Esophagus mucosa (tissue), 1 donor: ENCODE measurements at places on chromosomes 4 and X.

DNA sequence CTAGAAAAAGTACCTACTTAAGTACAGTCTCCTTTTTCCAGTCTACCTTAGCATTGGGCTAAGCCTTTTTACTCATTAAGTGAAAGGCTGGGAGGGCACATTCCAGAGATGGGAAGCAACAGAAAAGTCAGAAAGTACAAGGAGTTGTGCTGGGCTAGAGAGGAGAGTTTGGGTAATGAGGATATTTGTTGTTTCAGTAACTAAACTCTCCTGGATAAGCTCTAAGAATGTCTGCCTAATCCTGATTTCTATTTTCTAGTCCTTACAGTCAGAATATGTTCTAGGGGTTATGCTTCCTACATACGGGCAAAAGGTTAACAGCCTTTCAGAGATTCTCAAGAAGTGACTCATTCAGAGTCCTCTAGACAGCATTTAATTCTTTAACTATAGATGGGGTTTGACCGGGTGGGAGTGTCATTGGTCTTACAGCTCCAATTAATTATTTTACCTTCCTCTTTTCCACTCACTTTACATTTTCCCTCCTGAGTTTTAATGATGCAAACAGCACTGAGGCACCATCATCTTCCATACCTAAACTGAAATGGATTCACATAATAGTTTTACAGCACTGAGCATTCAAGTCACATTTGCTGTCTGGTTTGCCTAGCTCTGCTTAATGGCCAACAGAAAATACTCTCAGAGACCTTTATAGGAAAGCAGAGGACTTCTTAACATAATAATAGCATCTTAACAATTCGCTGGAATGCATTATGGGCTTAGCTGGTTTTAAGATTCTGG is 42.9 kb downstream of the USP26 start:
- ATAC-seq, result peak; percentile 55

DNA sequence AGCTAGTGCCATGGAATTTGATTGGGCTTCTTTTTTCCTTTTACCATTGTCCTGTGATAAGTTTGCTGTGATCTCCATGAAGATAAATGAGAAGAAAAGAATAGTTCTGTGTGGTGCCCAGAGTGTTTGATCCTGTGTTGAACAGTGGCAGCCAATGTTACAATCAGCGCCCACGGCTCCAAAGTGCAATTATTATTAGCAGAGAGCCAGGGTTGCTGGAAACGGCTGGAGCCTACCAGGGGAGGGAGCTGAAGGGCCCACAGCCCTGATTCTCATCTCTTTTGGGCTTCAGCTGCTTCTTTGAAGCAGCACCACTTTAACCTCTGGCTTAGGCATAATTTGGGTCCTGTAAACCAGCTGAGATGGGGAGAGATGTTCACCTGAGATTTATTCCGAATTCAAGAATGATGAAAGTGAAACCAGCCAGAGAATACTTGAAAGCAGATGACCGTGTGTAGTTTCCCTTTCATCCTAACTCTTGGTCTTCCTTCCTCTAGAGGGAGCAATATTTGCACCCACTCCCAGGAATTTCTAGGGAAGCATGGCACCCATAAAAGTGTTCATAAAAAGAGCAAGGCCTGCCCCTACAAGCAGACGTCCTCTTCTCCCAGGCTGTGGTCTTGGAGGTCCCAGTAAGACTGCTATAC is 298.3 kb downstream of the EVC2 start:
- ATAC-seq, result no peak

DNA sequence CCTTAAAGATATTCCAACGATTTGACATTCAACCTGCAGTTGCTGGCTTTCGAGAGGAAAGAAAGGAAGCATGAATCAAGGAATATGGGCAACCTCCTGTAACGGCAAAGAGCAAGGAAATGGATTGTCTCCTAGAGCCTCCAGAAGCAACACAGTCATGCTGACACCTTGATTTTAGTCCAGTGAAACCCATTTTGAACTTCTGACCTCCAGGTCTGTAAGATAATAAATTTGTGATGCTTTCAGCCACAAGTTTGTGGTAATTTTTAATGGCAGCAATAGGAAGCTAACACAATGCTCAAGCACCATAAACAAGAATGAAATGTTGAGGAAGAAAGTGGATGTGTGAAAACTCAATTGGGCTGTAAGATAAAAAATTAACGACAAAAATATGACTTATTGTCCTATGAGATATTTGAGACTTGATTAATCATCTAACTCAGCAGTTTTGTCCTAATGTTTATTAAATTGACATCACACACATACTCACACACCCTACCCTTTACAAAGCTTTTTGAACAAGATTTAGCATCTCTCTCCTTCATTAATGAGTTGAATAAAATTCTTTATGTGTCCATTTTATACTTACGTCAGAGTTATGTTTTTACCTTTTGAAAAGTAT is 857.2 kb upstream of the INTU start:
- no peak for ATAC-seq

GRCh38 chr4:44845309-44845708 is 119.0 kb upstream of the GNPDA2 start:
- ATAC-seq, result no peak

- no peak for ATAC-seq
These were observed 131.4 kb downstream of the KLHL13 start for GRCh38 chrX:117985241-117985640.

DNA sequence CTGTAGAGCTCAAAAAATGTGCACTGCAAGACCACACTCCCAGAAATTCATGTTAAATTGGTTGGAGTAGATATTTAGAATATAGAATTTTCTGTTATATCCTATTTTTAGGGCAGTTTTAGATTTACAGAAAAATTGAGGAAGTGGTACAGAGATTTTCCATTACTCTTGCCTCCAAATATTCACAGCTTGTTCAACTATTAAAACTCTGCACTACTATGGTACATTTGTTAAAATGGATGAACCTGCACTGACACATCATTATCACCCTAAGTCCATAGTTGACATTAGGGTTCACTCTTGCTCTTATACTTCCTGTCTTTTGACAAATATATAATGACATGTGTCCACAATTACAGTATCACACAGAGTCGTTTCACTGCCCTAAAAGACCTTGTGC is 1724.5 kb downstream of the C4orf33 start:
- ATAC-seq, result no peak

DNA sequence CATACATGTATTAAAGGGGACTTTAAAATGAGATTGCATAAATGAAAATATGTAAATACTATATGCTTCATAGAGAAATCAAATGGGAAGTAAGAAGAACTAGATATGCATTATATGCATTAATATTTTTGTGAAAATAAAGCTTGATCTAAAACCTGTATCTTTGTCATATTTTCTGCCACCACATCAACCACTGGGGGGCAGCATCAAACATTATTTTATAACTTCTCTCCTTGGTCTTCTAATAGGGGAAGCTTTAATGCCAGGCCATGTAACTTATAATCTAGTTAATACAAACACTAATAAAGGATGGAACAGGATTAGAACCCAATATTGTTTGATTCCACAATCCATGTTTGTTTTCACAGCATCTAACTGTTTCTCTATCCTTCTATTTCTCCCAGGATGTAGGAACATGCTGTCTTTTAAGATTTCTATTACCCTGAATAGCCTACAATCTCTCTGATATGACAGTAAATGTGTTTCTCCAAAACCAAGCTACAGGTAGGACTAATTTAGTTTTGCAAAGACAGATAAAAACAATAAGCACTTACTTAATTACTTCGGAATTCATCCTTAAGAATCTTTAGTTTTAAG is 10.0 kb downstream of the QRFPR start:
- peak; percentile 33 for ATAC-seq

GRCh38 chrX:110284159-110284558 is 33.7 kb downstream of the AMMECR1 start:
- ATAC-seq, result no peak

DNA sequence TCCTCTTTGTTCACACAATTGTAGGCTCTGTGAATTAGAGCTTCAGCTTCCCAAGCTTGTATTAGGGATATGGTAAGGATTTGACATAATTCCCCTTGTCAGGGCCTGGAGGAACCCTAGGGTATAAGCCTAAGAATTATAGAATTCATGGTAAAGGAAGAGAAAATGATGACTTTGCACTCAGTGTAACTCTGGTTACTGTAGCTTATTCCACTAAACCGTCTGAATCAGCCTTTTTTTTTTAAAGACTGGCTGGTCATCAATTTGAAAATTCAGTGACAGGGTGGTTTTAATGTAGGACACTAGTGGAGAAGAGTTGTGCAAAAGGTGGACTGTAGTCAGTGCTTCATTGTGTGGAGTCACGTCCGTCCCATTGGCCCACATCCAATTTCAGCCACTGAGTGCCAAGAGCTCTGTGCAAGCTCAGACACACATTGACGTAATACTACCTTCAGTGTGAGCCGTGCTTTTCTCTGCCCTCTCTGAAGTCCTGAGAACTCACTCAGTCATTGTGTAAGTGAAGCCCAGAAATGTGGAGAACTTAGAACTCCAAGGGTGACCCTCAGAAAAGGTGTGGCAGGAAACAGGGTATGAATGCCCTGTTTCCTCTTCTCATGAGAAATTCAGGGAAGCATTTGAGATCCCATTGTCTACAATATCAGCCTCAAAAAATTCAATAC is 449.8 kb downstream of the C4orf33 start:
- peak; percentile 57 for ATAC-seq

GRCh38 chrX:40169193-40170101 is 71.7 kb upstream of the BCOR start:
- peak; percentile 60 for ATAC-seq

GRCh38 chr4:87967193-87967592 is 8.3 kb upstream of the SPP1 start:
- no peak for ATAC-seq

GRCh38 chrX:44344687-44345086 is 1.2 kb upstream of the EFHC2 start:
- no peak for ATAC-seq

- no peak for ATAC-seq
These were observed 5.8 kb downstream of the FAM114A1 start for GRCh38 chr4:38873290-38873944.

- ATAC-seq, result peak; percentile 24
These were observed 117.5 kb downstream of the DNAAF6 start for GRCh38 chrX:107323786-107324492.

DNA sequence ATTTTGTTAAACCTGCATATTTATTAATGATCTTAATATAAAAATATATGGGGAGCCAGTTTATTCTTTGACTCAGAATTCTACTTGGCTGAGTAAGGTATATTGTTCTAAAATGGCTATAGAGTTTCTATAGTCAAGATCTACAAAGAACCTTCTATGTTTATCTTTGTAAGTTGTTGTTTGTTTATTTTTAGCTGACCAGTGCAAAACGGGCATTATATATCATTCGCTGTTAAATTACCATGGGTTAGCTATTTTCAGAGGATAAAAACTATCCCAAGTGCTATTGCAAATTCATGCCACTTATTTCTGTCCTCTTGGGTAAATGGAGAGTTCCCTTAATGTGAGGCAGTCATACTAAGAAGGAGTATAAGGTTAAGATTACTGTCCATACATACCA is 5.3 kb upstream of the SPOCK3 start:
- no peak for ATAC-seq

- ATAC-seq, result peak; percentile 72
These were observed 29.9 kb upstream of the GPC4 start for GRCh38 chrX:133444952-133445831.

- ATAC-seq, result no peak
These were observed 336.6 kb upstream of the MAD2L1 start for GRCh38 chr4:120403296-120403695.

DNA sequence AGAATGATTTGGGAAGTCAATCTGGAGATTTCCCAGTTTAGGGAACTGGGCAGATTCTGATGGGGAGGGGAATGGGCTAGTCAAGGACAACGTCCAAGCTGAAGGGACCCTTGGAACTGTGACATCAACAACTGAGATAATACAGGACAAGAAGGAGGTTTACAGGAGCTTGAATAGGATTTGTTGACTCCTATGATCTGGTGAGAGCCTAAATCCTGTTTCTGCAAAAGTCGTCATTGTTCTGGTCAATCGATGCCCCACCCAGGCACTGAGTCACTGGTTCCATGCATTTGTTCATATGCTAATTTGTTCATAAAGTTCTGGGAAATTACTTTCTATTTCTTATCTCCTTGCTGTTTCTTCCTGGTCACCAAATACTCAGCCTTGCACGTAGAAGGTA is 15.3 kb upstream of the PDGFRA start:
- peak; percentile 84 for ATAC-seq

DNA sequence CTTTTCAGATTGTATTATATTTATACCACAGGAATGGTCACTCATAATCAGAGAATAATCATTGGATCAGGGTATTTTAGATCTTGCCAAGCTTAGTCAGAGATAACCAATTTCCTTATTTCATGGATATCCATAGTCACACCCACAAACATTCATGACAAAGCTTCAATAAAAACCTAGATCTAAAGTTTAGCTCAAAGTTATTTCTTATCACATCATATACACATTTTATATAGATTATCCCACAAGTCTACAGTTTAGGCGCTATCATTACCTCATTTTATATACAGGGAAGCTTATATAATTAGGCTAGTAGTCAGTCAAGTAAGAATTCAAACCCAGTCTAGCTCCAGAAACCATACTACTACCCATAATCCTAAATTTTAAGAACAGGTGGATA is 82.3 kb downstream of the SLC10A7 start:
- no peak for ATAC-seq

- ATAC-seq, result peak; percentile 78
These were observed 8.9 kb upstream of the RENBP start for GRCh38 chrX:153953342-153953830.

- no peak for ATAC-seq
These were observed 26.4 kb upstream of the ELOVL6 start for GRCh38 chr4:110224812-110225211.

- ATAC-seq, result peak; percentile 83
These were observed 119.5 kb downstream of the STOX2 start for GRCh38 chr4:184024637-184025036.

DNA sequence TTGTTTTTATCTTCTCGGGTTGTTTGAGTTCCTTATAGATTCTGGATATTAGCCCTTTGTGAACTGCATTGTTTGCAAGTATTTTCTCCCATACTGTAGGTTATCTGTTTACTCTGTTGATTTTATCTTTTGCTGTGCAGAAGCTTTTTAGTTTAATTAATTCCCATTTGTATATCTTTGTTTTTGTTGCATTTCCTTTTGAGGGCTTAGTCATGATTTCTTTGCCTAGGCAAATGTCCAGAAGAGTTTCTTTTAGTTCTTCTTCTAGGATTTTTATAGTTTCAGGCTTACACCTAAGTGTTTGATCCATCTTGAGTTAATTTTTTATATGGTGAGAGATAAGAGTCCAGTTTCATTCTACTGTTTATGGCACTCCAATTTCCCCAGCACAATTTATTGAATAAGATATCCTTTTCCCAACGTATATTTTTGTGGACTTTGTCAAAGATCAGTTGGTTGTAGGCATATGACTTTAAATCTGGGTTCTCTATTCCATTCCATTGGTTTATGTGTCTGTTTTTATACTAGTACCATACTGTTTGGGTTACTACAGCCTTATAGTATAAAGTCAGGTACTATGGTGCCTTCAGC is 54.3 kb downstream of the EGF start:
- ATAC-seq, result no peak
